ENCODE measurements at places on chromosomes 6 and 20. TPM values are rescaled to one million over a fixed set of nuclear protein-coding genes. Genes with fewer than 3 reads are reported as not detected.
A peak's percentile ranks its signal among the peaks of the same experiment; 100 is the strongest.

The B3GALT4 gene
- 18.0 TPM for total RNA-seq

The GPLD1 gene
- 10.7 TPM for total RNA-seq

The PACSIN1 gene
- 2.5 TPM for total RNA-seq

DNA sequence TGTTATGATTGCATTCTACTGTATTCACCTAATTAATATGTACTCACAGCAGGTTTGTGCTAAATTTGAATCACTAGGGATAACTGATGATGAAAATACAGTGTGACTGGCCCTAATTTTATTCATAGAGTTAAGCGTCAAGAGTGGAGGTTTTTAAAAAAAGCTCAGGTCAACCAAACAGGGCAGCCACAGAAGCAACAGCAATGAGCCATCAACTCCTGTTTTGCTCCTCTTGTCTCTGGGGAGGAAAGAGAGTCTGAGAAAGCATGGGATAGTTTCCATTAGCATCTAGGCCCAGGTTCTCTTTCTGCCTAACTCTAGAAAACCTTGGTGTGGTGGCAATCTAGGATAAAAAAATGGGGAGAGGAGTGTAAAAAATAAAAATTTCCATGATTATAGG, 122.1 kb downstream of the OGFRL1 start:
- no peak for DNase-seq

GRCh38 chr20:40954521-40955165, 74.0 kb upstream of the TOP1 start:
- no peak for DNase-seq

The KIF6 gene
- total RNA-seq = 6.3 TPM

DNA sequence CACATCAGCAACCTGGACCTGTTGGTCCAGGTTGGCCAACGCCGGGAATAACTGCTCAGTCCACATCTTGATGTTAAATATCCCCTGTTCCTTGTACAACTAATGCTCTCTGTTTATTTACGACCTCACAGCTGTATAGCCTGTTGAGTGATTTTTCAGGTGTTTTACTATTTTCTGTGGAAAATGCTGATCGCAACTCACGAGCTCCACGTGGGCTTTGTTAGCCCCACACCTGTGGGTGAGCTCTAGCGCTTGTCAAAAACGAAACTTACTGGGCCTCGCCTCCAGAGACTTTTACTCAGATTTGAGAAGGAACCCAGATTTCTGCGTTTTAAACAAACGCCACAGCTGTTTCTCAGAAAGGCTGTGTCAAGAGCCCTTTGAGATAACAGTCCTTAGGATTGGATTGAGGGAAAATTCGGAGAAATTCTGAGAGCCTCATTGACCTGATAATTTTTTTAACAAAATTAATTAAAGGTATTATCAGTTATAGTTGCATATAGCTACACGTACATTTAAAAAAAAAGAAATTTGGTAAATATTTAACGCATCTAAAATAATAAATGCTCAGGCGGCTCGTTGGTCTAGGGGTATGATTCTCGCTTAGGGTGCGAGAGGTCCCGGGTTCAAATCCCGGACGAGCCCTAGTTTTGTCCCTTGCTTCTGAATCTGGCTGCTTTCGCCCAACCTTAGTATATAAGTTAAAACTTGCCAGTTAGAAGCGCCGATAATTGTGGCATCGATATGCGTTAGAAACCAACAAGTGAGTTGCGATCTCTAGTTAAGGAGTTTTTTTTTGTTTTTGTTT, 16.7 kb downstream of the HMGN4 start:
- DNase-seq = no peak

- no peak for DNase-seq
These were observed 58.8 kb upstream of the EXOC2 start for GRCh38 chr6:751765-752164.

- DNase-seq = no peak
These were observed 120.0 kb upstream of the CITED2 start for GRCh38 chr6:139494376-139494990.

- peak; percentile 60 for DNase-seq
These were observed 95.5 kb downstream of the PPP1R14C start for GRCh38 chr6:150238336-150238741.

DNA sequence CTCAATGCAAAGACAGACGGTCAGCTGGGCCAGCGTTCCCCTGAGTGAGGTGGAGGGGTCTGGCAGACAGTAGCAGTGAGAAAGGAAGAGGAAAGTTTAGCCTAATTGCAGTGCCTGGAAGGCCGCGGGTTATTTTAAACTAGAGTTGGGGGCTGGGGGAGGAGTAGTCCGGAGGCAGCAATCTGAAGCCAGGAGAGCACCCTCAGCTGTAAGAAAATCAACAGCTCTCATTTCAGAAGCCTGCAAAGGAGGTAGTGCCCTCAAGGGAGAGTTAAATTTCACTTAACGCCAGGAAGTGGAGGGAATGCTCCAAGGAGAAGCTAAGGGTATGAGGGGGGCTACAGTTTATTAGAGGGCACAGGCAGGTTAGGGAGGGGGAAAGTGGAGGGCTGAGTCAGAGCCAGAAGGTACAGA, 26.9 kb downstream of the RING1 start:
- DNase-seq = no peak

Measured in testis (tissue), 5 donors.